T-helper 17 cell (primary cell): ENCODE measurements at places on chromosomes 16 and 17.

GRCh38 chr16:19515757-19516156 is 6.1 kb downstream of the GDE1 start:
- DNase-seq: no peak

DNA sequence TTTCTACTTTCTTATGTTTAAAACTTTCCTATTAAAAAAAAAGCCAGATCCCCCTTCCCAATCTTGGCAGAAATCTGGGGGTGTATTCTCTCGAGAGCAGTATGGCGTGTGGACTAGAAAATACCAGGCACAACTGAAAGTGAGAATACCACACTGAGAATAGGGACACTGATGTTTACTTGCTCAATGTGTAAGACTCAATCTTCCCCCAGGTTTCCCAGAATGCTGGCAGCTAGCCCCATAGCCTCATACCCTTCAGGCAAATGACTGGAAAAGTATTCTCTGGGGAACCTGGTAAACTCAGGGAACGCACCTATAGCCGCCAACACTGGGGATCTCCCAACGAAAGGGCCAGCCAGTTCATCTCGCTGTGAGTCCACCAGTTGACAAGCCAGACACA is 15.3 kb downstream of the ZZEF1 start:
- DNase-seq: no peak

DNA sequence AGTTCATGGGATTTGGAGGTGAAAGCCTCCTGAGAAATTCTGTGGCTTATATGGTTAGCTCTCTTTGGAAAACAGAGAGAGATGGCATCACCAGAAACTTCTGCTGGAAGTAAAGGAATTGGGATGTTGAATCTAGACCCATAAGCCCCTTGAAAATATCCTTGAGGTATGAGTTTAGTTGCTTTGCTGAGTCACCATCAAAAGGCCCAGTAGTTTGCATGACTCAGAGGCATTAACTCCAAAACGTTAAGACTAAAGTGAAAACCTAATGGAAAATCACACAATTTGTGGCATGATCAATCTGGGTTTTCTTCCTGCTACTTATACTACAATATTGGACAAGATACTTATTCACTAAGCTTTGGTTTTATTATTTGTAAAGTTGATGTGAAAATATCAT is 349.2 kb upstream of the SALL1 start:
- DNase-seq: no peak

DNA sequence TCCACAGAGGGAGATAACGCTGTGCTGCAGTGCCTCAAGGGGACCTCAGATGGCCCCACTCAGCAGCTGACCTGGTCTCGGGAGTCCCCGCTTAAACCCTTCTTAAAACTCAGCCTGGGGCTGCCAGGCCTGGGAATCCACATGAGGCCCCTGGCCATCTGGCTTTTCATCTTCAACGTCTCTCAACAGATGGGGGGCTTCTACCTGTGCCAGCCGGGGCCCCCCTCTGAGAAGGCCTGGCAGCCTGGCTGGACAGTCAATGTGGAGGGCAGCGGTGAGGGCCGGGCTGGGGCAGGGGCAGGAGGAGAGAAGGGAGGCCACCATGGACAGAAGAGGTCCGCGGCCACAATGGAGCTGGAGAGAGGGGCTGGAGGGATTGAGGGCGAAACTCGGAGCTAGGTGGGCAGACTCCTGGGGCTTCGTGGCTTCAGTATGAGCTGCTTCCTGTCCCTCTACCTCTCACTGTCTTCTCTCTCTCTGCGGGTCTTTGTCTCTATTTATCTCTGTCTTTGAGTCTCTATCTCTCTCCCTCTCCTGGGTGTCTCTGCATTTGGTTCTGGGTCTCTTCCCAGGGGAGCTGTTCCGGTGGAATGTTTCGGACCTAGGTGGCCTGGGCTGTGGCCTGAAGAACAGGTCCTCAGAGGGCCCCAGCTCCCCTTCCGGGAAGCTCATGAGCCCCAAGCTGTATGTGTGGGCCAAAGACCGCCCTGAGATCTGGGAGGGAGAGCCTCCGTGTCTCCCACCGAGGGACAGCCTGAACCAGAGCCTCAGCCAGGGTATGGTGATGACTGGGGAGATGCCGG is 769 bp downstream of the CD19 start:
- DNase-seq: no peak

GRCh38 chr17:7440113-7440833 is 961 bp downstream of the FGF11 start:
- no peak for DNase-seq

GRCh38 chr17:55121268-55121667 is 143.5 kb upstream of the HLF start:
- DNase-seq: no peak
